ENCODE measurements at places on chromosomes 11 and 22.

DNA sequence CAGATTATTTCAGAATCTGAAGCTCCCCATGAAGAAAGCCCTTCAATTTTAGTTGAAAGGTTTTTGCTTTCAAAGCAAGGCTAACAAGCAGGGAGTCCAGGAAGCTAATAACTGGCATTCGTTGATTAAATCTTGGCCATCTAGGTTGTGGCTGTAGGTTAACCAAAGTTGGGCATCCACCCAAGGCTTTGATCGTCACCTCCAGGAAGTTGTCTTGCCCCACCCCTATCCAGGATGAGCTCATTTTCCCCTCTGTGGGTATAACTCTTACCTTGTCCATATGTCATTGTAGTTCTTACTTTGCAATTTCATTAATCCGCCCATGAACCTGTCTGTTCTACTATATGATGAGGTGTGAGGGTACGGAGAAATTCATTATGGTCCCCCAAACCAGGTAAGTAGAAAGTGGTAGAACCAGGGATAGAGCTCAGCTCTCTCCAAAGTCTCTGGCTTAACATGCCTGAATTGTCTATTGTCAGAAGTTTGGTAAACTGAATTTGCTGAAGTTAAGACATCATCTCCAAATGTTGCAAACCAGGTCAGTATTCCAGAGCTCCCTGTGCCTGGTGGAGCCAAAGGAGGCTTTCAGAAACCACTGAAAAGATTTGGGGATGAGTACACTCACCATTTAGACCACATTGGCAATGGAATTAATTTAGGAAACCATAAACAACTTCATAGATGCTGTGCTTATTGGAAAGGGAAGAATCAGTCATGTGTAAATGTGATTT, 97.1 kb downstream of the CD44 start:
- no peak for DNase-seq

DNA sequence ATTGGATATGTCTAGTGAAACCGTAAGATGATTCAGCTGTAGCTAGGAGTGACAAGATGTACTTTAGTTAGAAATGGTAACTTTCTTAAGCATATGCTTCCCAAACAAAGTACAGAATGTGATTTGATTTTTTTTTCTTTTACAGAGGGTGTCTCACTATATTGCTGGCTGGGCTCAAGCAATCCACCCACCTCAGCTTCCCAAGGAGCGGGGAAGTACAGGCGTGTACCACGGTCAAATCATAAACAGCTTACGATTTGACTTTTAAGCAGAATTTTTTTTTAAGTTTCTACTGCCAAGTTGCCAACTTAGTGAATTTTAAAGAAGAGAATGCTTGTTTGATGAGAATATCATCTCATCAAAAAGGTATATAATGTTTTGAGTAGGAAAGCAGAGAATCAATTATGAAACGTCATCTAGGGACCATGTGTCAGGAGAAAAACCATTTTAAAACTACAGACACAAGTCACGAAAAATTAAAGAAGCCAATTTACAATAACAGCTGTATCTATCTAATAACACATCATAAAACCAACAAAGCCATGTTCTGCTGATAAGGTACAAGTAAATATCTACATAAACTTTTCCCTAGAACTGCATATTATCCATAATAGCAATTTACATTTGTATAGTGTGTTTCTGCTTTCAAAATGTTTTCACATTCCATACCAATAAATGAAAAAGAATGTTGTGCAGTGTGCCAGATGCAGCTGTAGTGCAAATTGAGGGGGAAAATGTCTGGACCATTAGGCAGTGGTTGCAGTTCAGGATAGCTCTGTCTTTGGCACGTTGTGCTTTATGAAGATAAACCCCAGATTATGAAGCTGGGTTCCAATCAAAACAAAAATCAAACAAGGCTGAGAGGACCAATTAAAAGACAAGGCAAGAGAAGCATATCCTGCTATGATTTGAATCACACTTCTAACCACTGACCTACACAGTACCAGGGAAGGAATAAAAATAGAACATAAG, 33.7 kb upstream of the USP47 start:
- no peak for DNase-seq

DNA sequence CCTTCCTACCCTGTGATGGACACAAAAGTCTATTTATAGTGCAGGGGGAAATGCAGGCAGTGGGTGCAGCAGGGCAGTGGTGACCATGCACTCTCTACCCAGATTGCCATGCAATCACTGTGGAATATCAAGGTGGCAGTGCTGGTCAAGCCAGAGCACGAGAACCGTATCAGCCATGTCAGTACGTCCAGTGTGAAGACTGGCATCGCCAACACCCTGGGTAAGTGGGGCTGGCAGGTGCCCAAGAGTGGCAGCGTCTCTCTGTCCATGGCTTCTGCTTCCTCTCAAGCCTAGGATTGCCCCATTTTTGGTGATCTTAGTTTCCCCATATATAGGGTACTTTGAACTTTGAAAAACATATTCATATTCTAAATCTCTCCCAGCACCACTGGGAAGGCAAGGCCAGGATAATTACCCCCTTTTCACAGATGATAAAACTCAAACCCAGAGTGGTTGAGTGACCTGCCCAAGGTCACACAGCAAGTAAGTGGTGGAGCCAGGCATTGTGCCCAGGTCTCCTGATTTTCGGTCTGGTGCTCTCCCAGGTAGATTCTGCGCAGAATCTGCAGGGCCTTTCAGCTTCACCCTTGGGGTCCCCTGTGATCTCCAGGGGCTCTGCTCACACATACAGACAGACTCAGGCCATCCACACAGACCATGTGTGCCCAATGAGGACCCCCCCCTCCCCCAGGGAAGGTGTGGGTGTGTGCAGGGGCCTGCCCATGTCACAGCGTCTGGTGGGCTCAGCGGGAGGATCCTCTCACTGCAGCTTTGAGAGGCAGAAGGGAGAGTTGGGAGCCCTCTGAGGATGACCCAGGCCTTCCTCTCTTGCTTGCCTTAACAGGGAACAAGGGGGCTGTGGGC, 7.1 kb downstream of the INPPL1 start:
- DNase-seq = no peak

DNA sequence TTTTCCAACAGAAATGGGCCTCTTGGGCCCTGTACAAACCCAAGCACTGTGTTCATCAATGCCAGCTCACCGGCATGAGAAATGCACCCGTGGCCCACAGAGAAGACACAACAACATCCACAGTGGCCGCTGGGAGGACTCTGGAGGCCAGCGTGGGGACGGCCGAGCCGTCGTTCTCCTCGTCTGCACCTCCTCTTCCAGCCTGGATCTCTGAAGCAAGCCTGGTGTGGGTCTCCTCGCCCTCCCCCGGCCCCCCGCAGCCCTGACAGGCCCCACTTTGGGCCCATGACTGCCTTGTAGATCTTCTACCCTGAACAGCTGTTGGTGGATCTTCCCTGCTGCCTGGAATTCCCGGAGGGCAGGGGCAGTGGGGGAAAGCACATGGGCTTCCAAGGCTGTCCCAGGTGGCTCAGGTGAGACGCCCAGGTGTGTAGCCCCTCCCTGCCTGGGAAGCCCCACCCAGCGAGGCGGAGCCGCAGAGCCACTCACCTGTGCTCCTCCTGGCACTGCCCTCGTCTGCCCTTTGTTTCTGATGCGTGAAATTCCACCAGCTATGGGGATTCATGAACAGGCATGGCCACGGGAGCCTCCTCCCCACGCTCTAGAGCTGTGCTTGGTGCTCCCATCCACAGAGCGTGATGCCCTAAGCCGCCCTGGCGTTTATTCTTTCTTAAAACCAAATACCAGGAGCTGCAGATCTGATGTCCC, 225.9 kb downstream of the BRD1 start:
- no peak for DNase-seq

DNA sequence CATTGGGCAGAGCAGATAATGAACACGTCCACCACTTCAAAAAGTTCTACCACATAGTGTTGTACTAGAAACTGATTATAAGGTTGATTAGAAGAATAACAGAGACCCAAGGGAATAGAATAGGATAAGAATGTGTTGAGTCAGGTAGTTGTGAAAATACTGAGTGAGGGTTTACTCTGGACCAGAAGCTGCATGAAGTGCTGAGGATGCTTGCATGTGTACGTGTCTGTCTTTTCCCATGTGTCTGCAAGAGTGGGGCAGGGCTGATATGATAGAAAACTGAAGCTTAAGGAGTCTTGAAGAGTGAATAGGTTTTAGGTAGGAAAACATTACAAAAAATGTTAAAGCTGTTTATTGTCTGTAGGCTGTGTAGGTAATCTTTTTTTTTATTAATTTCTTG, 20.6 kb downstream of the TRPC6 start:
- DNase-seq = no peak

- DNase-seq = peak; percentile 62
Measured at GRCh38 chr22:24424001-24424900, 3.1 kb upstream of the ADORA2A start.

- DNase-seq = no peak
Measured at GRCh38 chr11:83035070-83035854, 36.4 kb downstream of the RAB30 start.

DNA sequence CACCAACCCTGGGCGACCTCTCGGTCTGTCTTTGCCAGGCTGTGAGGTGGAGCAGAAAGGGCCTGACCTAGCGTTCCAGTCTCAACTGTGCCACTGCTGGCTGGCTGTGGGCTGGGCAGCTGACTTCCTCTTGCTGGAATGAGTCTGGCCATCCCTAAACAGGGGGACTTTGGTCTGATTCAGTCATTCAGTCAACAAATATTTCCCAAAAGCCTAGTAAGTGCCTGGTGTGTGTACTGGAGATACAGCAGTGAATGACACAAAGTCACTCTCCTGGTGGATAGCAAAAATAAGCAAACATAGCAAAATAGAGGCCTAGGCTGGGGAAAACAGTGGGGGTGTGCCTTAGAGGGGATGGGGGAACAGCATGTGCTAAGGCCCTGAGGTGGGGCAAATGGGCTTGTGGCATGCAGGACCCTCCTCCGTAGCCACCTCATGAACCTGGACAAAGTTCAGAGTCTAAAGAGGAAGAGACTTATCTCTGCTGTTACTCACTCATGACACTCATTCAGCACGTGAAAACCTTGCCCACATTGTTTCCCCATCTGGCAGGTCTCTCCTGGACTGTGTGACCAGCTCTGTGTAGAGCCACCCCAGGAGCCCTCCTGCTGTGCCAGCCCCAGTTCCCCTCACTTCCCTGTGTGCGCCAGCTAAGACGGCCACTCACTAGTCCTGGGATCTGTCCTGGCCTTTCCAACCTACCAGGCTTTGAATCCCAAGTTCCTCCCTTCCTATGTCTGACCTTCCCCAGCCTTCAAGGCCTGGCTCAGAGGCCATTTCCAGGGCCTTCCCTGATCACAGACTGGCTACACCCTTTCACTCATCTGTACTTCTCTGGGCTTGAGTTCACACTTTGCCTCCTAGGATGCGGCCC, 4.7 kb downstream of the GUCD1 start:
- DNase-seq = no peak

DNA sequence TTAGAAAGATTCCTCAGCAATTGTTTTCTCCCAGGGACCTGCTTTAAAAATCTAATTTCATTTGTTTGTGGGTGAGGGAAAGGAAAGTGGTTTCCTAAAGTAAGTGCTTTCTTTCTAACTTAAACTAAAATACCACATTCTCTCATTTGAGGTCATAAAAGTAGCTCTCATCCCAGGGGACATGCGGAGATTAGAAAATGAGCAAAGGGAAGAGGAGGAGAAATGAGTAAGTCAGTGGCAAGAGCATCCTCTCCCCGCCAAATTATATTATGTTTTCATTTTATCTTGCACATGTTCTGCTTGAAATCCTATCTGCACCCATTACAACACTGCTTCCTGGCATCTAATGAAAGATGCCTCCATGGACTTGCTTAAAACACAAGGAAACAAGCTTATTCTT, 191.4 kb downstream of the ARHGAP42 start:
- DNase-seq = no peak

GRCh38 chr11:31262761-31263160, 106.8 kb downstream of the DCDC1 start:
- no peak for DNase-seq

DNA sequence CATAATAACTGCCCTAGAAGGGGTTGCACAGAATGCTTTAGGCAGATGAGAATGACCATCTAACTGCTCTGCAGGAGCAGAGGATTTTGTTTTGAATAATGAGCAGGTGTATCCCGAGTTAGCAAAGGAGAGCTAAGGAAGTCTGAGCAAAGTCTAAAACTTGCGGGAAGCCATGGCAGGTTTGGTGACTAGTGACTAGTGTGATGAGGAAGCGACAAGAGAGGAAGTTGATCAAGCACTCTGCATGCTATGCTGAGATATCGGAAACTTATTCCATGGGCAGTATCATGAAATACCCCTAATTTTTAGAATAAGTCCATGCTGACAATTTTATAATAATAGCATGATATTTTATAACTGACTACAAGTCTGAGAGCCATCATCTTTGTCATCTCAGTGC, 12.9 kb downstream of the OLFML1 start:
- no peak for DNase-seq

- no peak for DNase-seq
Measured at GRCh38 chr11:58186938-58187337, 1.9 kb upstream of the OR9Q2 start.

- DNase-seq = peak; percentile 12
Measured at GRCh38 chr11:119056421-119056999, 495 bp downstream of the HYOU1 start.

Data from muscle of back (tissue), 13 donors.